ENCODE measurements at places on chromosomes 16 and 17.

DNA sequence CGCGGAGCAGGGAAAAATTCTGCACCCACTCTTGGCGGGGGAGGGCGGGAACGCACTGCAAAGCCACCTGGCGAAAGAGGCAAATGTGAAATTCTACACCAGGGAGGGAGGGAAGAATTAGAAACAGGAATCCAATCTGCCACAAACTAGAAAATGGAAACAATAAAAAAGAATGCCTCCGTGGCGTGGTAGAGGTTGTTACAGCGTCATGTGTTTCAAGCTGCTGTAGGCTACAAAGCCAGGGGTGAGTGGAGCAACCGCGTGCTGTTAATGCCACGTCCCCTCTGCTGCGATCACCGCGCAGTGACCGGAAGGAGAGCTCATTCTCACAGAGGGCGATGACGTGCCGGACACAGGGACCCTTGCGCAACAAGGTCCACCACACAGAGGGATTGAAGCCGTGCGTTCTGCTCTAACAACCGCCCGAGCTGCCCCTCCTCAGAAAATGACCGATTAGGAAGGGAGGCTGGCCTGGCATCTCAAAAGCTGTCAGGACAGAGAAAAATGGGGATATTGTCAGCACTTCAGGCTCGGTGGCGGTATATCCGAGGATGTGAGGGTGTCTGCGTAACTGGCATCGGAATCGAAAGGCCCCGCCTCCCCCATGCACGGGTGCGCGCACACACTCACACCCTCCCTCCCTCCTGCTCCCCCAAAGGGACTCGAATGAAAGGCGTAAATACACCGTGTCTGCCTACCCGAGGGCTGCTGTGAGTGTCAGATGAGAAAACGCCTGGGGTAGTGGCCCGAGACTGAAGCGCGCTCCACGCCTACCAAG, 70.8 kb upstream of the TNRC6C start:
- peak; percentile 33 for DNase-seq

GRCh38 chr16:18041864-18042834, 294.4 kb downstream of the NPIPA8 start:
- DNase-seq = no peak

DNA sequence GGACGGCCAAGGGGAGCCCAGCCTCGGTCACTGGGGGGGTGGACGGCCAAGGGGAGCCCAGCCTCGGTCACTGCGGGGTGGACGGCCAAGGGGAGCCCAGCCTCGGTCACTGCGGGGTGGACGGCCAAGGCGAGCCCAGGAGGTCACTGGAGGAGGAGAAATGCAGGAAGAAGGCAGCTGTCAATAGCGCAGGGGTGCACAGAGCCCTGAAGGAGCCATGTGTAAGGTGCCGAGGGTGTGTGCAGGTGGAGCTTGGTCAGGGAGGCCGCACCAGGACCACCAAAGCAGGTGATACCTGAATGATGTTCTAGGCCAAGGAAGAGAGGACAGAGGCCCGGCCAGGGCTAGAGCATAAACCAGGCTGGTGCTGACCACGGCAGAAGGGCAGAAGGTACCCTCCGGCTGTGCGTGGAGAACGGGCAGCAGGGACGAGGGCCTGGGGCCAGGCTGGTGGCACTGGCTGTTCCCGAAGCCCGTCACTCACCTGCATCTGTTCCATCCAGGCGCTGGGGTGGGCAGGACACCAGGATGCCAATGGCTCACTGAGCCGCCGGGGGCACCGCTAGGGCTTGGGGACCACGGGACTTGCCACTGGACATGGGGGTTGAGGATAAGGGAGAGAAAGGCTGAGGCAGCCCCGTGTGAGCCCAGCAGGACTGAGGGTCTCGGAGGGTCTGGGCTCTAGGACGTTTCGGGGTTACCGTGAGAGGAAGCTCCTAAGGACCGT, 5.9 kb upstream of the CCDC57 start:
- no peak for DNase-seq

- no peak for DNase-seq
Measured at GRCh38 chr17:77836557-77837041, 121.9 kb upstream of the TNRC6C start.

- DNase-seq = no peak
Measured at GRCh38 chr17:74921769-74922168, 1.3 kb downstream of the USH1G start.

- peak; percentile 4 for DNase-seq
Measured at GRCh38 chr17:10156948-10157607, 41.3 kb downstream of the GAS7 start.

DNA sequence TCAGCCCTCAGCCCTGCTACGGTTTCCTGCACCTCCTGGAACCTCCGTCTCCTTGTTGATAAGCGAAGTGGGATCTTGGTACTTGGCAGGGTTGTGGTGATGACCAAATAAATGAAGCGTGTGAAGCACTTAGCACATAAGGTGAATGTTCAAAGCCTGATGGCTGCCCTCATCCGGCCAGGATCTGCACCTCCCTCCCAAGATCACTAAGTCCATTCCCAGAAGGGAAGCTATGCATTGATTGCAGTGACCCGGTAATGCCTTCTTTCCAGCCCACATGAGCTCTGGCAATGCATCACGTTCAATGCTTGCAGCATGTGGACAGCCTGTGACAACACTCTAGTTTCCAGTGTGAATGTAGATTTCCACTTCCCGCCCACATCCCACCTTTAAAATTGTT, 24.9 kb upstream of the RHOT1 start:
- DNase-seq = no peak

GRCh38 chr17:9101356-9101755, 80.0 kb downstream of the NTN1 start:
- no peak for DNase-seq

DNA sequence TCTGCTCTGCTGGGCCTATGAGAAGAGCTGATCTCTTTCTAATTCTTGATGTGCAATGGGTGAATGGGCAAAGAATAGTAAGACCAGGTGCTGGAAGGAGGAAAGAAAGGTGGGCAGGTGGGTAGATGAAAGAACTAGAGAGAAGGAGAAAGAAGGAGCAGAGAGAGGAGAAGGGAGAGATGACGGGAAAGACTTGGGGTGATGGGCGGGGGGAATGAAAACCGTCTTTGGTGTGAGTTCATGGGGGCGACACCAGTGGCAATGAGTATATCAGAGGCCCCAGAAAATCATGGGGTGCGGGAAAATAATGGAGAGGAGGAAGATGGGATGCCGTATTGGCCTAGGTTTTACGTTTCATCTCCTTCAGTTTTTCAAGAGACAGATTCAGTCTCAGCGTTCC, 128.8 kb upstream of the PLCG2 start:
- DNase-seq = no peak

GRCh38 chr17:9512323-9513168, 63.1 kb downstream of the STX8 start:
- DNase-seq = peak; percentile 60

- DNase-seq = no peak
Measured at GRCh38 chr16:9903-10665, 43.3 kb downstream of the POLR3K start.

GRCh38 chr16:89721546-89722391, 432 bp downstream of the ZNF276 start:
- peak; percentile 74 for DNase-seq

DNA sequence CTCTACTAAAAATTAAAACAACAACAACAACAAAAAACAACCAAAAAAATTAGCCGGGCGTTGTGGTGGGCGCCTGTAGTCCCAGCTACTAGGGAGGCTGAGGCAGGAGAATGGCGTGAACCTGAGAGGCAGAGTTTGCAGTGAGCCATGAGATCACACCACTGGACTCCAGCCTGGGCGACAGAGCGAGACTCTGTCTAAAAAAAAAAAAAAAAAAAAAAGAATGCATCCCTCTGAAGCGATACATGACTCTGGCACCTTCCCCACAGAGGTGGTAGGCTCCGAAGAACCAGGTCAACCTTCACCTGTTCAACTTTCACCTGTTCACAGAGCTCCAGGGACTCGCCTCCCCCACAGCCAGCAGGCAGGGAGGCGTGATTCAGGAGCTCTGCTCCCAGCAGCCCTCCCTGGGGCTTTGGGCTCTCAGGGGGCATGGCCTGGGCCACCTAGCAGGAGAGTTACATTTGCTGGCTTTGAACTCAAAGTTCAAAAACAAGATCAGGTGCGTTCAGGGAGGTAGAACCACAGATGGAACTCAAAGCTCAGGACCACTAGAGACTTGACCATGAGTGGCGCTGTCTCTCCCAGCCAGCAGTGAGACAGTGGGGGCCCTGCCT, 5.6 kb downstream of the VAC14 start:
- DNase-seq = no peak

DNA sequence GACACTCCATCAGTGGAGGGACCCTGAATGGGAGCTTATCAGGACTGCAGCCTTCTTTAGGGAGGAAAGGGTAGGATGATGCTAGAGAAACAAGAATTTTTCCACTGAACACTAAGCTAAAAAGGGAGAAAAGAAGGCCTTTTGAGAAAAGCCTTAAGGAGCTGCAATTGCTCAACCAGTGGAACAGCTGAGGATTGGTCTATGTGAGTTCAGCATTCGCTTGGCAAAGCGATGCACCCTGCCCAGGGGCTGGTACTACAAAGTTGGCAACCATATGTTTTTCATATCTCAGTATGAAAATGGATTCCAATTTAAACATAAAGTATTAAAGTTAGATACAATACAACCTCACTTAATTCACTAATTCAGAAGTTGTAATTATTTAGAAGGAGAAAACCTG, 117.8 kb upstream of the FAM20A start:
- no peak for DNase-seq

DNA sequence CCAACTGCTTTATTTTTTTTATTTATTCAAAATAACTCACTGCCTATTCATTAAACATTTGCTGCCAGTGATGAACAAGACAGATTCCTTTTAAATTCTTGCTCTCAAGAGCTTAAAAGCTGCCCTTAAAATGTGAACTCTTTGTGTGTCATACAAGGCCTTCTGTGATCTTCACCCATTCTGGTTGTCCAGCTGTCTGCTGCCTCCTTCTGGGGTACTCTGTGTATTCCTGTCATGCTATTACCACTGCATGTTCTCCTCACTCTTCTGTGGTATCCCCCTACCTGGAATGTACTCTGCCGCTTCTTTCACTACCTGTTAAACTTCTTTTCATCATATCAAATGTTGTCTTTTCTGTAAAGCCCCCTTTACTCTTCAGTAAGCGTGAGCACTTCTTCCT, 165.8 kb downstream of the CHD9 start:
- DNase-seq = peak; percentile 31

DNA sequence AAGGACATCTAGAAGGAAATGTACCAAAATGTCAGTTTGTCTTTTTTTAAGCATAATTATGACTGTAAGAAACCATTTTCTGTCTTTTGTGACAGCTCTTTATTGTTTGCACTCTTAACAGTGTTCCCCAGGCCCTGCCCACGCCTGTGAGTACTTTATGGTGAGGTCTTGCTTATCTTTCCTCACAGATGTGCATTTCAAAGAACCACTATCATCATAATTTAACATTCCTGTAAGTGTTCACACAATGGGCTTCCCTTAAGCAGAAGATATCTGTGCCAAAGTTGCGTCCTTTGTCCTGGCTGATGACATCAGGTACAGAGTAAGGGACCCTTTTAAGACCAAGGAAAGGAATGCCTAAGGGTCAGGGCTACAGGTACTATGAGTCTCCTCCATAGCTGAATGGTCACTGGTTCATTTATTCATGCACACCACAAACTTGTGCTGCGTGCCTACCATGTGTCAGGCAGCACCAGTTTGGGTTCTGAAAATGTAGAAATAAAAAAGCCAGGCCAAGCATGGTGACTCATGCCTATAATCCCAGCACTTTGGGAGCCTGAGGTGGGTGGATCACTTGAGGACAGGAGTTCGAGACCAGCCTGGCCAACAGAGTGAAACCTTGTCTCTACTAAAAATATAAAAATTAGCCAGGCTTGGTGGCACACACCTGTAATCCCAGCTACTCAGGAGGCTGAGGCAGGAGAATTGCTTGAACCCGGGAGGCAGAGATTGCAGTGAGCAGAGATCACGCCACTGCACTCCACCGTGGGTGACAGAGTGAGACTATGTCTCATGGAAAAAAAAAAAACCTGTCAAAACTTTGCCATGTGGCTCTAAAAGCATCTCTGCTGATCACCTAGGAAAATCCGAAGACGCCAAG, 55.4 kb upstream of the NLK start:
- peak; percentile 99 for DNase-seq

GRCh38 chr16:79587897-79588296, 12.6 kb downstream of the MAF start:
- no peak for DNase-seq

- DNase-seq = no peak
Measured at GRCh38 chr16:72410492-72410891, 238.5 kb upstream of the PMFBP1 start.

DNA sequence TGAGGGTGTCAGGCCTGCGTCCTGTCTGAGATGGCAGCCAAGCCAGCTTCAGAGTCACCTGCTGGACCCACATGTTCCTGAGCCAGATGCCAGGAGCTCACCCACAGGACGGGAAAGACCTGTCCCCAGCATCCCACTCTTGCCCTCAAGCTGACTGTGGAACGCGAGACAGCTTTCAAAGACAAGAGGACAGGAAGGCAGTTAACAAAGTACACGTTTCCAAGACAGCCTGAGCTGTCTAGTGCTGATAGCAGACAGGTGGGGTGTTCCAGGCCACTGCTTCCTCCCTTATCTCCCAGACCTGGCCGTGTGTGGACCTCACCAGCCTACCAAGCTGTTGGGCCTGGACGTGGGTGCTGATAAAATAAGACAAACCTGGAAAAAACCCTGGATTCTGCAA, 13.2 kb downstream of the CMTM3 start:
- DNase-seq = peak; percentile 38

- DNase-seq = no peak
Measured at GRCh38 chr16:88318521-88318920, 64.2 kb upstream of the ZNF469 start.

GRCh38 chr17:82486231-82487094, 27.9 kb downstream of the NARF start:
- DNase-seq = no peak

DNA sequence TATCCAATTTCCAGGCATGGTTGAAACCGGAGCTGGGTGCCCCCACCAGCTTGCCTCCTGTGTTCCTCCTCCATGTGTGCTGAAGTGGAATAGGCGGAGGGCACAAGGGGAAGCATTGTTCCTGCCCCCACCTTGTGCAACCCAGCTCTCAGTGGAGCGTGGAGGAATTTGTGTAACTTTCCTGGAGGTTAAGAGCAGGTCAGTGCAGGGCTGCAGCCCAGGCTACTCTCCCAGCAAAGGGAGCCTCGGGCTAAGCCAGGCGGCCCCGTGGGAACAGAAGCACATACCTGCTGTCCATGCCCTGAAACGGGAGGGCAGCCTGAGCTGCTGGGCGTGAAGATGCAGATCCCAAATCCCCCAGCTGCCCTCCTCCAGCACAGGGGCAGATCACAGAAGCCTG, 158.8 kb upstream of the LHX1 start:
- DNase-seq = no peak

- no peak for DNase-seq
Measured at GRCh38 chr17:67633751-67634211, 84.0 kb upstream of the NOL11 start.

GRCh38 chr17:18129041-18129502, 20.5 kb downstream of the MYO15A start:
- DNase-seq = peak; percentile 2

GRCh38 chr16:85242140-85242539, 129.9 kb upstream of the CIBAR2 start:
- DNase-seq = no peak

DNA sequence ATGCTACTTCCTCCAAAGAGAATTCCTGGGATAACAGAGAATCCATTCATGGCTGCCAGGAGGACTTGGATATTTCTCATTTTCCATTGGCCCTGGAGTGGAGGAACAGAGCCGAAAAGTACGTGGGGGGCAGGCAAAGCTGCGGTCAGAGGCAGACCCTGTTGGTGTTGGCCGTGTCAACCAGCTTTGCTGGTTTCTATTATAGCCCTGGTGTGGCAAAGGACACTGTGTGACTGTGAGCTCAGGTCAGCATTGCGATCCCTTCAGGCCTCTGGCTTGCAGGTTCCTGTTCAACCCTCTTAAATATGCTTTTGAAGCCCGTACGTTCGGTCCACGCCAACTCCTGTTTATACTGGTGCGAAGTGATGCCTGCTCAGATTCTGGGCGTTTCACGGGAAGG, 596.2 kb downstream of the MAF start:
- DNase-seq = no peak
